Aorta (tissue), 5 donors: ENCODE measurements at places on chromosomes 3 and 15. TPM values are rescaled to one million over a fixed set of nuclear protein-coding genes. Genes with fewer than 3 reads are reported as not detected.

The TRH gene
- not detected for total RNA-seq

GRCh38 chr15:101193120-101193644 lies 58.7 kb downstream of the CHSY1 start:
- H3K4me3 ChIP-seq = no peak overlapping the region
- H3K27me3 ChIP-seq = no peaks in the 10 kb centered on the region
- H3K27ac ChIP-seq = peak overlapping the region; percentile 50
- no peaks in the 10 kb centered on the region for H3K4me1 ChIP-seq
- no peaks in the 10 kb centered on the region for H3K36me3 ChIP-seq
- peak; percentile 83 for DNase-seq

GRCh38 chr3:59127071-59127470 lies 77.2 kb upstream of the CFAP20DC start:
- H3K27me3 ChIP-seq = no peaks in the 10 kb centered on the region
- no peaks in the 10 kb centered on the region for H3K36me3 ChIP-seq
- no peak overlapping the region for H3K4me3 ChIP-seq
- H3K4me1 ChIP-seq = no peaks in the 10 kb centered on the region
- no peak overlapping the region for H3K27ac ChIP-seq

DNA sequence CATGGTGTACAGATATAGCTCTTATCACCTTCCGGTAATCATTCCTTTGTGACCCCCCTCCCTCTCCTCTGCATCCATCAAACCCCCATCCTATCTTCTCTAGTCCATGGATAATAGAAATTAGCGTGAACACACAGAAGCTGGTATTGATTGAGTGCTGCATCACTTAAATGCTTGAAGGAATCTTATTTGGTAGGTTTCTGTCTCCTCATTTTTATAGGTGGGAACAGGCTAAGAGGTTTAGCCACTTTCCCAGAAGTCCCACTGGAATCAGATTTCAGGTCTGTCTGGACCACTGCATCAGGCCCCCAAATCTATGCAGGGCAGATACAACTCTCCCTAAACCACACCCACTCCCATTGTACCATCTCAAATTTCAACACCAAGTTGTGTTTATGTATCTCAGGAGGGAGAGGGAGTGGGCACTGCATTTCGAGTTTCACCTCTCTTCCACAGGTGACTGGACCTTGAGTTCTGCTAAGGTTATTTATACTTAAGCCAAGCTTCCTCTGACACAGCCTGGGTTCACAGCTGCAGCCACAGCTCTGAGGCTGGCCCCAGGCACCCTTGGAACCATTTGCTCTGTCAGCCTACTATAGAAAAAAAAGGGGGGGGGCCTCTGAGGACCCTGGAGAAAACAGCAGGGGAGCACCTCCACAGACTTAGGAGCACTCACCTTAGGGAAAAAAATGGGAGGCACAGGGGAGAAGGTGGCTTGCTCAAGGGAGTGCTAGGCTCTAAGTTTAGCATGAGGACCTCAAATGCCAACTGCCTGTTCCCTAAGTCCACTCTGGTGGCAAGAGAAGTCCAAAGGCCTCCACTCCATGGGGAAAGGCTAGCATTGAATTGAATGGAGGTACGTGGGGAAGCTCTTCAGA lies 2.1 kb upstream of the NMB start:
- no peak overlapping the region for H3K27ac ChIP-seq
- DNase-seq = no peak
- no peaks in the 10 kb centered on the region for H3K27me3 ChIP-seq

GRCh38 chr15:82870727-82871320 lies 61.4 kb downstream of the WHAMM start:
- H3K4me1 ChIP-seq = no peaks in the 10 kb centered on the region
- no peak overlapping the region for H3K27ac ChIP-seq
- H3K27me3 ChIP-seq = no peaks in the 10 kb centered on the region
- H3K4me3 ChIP-seq = no peak overlapping the region
- H3K36me3 ChIP-seq = no peaks in the 10 kb centered on the region
- DNase-seq = no peak

GRCh38 chr3:52456169-52456799 lies 880 bp downstream of the NISCH start:
- no peak for DNase-seq
- H3K27me3 ChIP-seq = no peaks in the 10 kb centered on the region
- H3K4me3 ChIP-seq = peak overlapping the region; percentile 67
- H3K4me1 ChIP-seq = no peaks in the 10 kb centered on the region

The MAP6D1 gene
- 1.7 TPM for total RNA-seq

The DOCK3 gene
- total RNA-seq = 0.97 TPM

GRCh38 chr3:66962664-66963063 lies 35.4 kb upstream of the KBTBD8 start:
- H3K4me3 ChIP-seq = no peak overlapping the region
- no peaks in the 10 kb centered on the region for H3K27me3 ChIP-seq
- no peak overlapping the region for H3K27ac ChIP-seq
- no peaks in the 10 kb centered on the region for H3K4me1 ChIP-seq
- DNase-seq = no peak

GRCh38 chr3:85387913-85388505 lies 429.2 kb downstream of the CADM2 start:
- no peaks in the 10 kb centered on the region for H3K4me1 ChIP-seq
- H3K27me3 ChIP-seq = no peaks in the 10 kb centered on the region
- no peak for DNase-seq
- no peak overlapping the region for H3K4me3 ChIP-seq

DNA sequence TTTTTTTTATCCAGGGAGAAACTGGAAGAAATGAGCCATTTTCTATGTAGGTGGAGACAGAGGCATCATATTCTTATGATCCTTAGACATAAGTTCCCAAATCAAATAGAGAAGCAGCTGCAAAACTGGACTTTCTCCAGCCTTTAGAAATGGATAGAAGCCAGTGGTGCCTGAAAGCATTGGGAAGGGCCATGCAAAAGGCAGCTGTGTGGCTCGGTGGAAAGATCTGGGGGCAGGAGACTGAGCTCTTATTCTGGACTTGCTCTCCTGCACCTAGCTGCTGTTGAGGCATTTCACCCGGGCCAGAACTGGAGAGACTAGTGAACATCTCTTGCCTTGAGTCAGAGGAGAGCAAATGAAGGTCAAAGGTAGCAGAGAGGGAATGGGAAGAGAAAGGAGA lies 73.1 kb downstream of the TFG start:
- H3K27me3 ChIP-seq = no peaks in the 10 kb centered on the region
- no peak for DNase-seq

- no peaks in the 10 kb centered on the region for H3K27me3 ChIP-seq
- no peak overlapping the region for H3K4me3 ChIP-seq
- no peaks in the 10 kb centered on the region for H3K36me3 ChIP-seq
Observed at GRCh38 chr15:45640616-45641015, 5.8 kb downstream of the SQOR start.

The PRSS50 gene
- total RNA-seq = not detected
